ENCODE measurements at places on chromosomes 5 and 9. TPM values are rescaled to one million over a fixed set of nuclear protein-coding genes. Genes with fewer than 3 reads are reported as not detected.

The ACTBL2 gene
- not detected for total RNA-seq

The PCDHGC5 gene
- 0.36 TPM for total RNA-seq

The IFNK gene
- total RNA-seq, result not detected

The DRD1 gene
- total RNA-seq, result 1.0 TPM

The PTTG1 gene
- total RNA-seq, result 171 TPM

The COL23A1 gene
- total RNA-seq, result 0.05 TPM

The STKLD1 gene
- total RNA-seq, result 0.74 TPM

The WNT8A gene
- not detected for total RNA-seq

The PCDHGA1 gene
- 0.92 TPM for total RNA-seq

The AIF1L gene
- 6.0 TPM for total RNA-seq

The CSF2 gene
- total RNA-seq, result not detected

The SPATA31A3 gene
- total RNA-seq, result not detected

The SLC36A1 gene
- total RNA-seq, result 13.6 TPM

The FOXI1 gene
- 0.44 TPM for total RNA-seq

The CARTPT gene
- not detected for total RNA-seq

The EXD3 gene
- total RNA-seq, result 9.2 TPM

The F12 gene
- total RNA-seq, result 13.4 TPM

The RNF208 gene
- 11.5 TPM for total RNA-seq

The SPIN1 gene
- 76.9 TPM for total RNA-seq

The DND1 gene
- 1.8 TPM for total RNA-seq

The BARHL1 gene
- not detected for total RNA-seq

The GPR150 gene
- 0.54 TPM for total RNA-seq

The RALGDS gene
- 25.8 TPM for total RNA-seq

The WHRN gene
- 18.0 TPM for total RNA-seq

The OR13C4 gene
- total RNA-seq, result not detected

Data from Panc1 (cell line).